ENCODE measurements at places on chromosomes 4 and X.

GRCh38 chr4:147548256-147548655, 67.4 kb downstream of the EDNRA start:
- no peak for DNase-seq

DNA sequence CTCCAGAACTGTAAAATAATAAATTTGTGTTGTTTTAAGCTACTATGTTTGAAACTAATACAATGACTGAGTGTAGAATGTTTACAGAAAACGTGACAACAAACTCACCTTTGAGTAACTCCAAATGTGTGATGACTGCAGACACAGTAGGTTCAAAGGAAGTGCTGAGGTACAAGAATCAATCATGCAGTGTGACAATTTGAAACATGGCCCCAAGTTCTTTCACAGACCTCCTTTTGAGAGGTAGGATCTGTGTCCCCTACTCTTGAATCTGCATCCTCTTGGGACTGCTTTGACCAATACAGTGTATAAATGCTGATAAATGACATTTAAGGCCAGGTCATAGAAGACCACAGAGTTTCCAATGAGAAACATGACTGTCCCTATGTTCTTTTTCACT, 667.7 kb upstream of the DIPK2B start:
- DNase-seq, result no peak

- no peak for DNase-seq
Observed at GRCh38 chrX:50838820-50839600, 25.0 kb upstream of the SHROOM4 start.

DNA sequence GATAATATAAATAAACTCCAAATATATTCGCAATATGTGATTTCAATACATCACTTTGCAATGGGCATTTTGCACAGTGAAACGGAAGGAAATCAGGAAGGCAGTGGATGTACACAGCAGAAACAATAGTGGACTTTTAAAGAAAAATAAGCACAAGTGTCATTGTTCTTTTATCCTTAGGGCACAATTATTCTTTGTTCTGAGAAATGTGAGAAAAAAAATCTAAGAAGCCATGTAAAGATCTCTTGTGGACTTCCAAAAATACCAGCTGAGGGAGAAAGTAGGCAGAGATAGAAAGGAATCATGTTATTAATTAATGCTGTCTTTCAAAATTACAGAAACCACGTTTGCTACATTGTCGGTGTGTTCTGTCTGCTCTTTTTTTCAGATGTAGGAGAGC, 17.6 kb upstream of the PRRG1 start:
- no peak for DNase-seq

GRCh38 chr4:168480931-168481611, 779 bp upstream of the DDX60L start:
- DNase-seq, result peak; percentile 34

DNA sequence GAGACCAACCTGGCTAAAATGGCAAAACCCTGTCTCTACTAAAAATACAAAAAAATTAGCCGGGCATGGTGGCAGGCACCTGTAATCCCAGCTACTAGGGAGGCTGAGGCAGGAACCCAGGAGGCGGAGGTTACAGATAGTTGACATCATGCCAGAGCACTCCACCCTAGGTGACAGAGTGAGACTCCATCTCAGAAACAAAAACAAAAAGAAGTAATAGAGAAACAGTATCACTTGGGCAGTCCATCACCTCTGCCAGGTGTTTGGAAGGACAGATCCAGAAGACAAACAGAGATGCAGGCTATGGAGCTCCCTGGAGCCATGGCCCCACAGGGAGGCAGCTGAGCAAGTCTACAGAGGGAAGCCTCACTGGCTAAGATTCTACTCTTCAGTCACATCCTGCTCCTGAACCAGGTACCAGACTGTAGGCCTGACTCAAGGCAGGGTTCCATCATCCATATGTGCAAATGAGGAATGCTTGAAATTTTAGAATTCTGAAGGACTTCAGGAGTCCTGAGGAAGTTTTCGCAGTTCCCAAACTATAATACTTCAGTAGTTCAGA, 81.4 kb upstream of the CPEB2 start:
- peak; percentile 4 for DNase-seq

DNA sequence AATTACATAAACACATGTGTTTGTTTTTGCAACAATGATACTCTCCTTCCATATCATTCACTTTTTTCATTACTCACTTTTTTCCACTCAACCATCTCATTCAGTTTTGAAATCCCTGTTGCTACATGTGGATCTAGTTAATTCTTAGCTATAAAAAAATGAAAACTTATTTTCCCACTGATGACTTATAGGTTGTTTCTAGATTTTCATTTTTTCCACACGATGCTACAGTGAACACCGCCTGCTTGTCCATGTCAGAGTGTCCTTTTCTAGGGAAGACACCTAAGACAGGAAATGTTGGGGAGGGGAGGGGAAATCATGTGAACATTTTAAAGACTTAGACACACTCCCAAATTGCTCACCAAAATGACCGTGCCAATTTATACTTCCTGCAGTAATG, 70.2 kb downstream of the SUPT20HL2 start:
- no peak for DNase-seq
